ENCODE measurements at places on chromosomes 2 and 18. TPM values are rescaled to one million over a fixed set of nuclear protein-coding genes. Genes with fewer than 3 reads are reported as not detected.

- DNase-seq = no peak
- H3K4me1 ChIP-seq = no peaks in the 10 kb centered on the region
- H3K4me3 ChIP-seq = no peak overlapping the region
- H3K36me3 ChIP-seq = no peaks in the 10 kb centered on the region
Measured at GRCh38 chr2:105114551-105114950, 76.7 kb downstream of the MRPS9 start.

GRCh38 chr18:678482-679182 is 21.2 kb downstream of the TYMS start:
- H3K36me3 ChIP-seq = peaks cover 58% of the 10 kb centered on the region
- no peaks in the 10 kb centered on the region for H3K27me3 ChIP-seq
- peaks cover 16% of the 10 kb centered on the region for H3K4me1 ChIP-seq
- H3K4me3 ChIP-seq = no peak overlapping the region
- H3K27ac ChIP-seq = no peak overlapping the region

RESP18 gene
- total RNA-seq = not detected

DNA sequence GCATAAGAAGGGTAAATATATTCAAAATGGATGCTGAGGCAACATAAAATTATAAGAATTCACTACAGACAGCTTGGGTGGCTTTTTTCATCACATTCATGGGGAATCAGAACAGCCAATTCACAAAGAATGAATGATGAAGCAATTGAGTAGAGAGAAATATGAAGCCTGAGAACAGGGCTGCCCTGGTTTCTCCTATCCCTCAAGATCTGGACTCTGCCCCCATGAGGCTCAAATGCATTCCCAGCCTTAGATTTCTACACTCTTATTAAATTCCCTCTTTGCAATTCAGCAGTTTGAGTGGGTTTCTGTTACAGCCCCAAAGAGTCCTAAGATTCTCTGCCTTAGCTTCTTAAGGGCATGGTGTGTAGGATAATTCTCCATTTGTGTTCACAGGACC is 172.5 kb downstream of the MAIP1 start:
- DNase-seq = no peak
- no peaks in the 10 kb centered on the region for H3K27me3 ChIP-seq
- no peaks in the 10 kb centered on the region for H3K4me1 ChIP-seq
- no peak overlapping the region for H3K27ac ChIP-seq
- no peaks in the 10 kb centered on the region for H3K36me3 ChIP-seq

GRCh38 chr2:54271189-54271588 is 15.2 kb upstream of the TSPYL6 start:
- H3K36me3 ChIP-seq = no peaks in the 10 kb centered on the region
- no peak overlapping the region for H3K27ac ChIP-seq
- DNase-seq = no peak
- H3K27me3 ChIP-seq = no peaks in the 10 kb centered on the region
- no peak overlapping the region for H3K4me3 ChIP-seq

CIAO1 gene
- total RNA-seq = 55.6 TPM

- no peaks in the 10 kb centered on the region for H3K27me3 ChIP-seq
- H3K27ac ChIP-seq = no peak overlapping the region
- no peak for DNase-seq
- H3K36me3 ChIP-seq = peaks cover 79% of the 10 kb centered on the region
- H3K4me3 ChIP-seq = no peak overlapping the region
Measured at GRCh38 chr2:47007223-47007825, 91.7 kb upstream of the MCFD2 start.

HOXD8 gene
- not detected for total RNA-seq

- no peak overlapping the region for H3K4me3 ChIP-seq
- no peaks in the 10 kb centered on the region for H3K4me1 ChIP-seq
- H3K27me3 ChIP-seq = no peaks in the 10 kb centered on the region
- no peaks in the 10 kb centered on the region for H3K36me3 ChIP-seq
Measured at GRCh38 chr2:53519918-53520841, 247.4 kb upstream of the CHAC2 start.

ALPI gene
- not detected for total RNA-seq

- no peaks in the 10 kb centered on the region for H3K4me1 ChIP-seq
- H3K4me3 ChIP-seq = no peak overlapping the region
- H3K36me3 ChIP-seq = no peaks in the 10 kb centered on the region
- no peak overlapping the region for H3K27ac ChIP-seq
- no peak for DNase-seq
Measured at GRCh38 chr2:240302933-240303595, 132.4 kb upstream of the GPC1 start.

DNA sequence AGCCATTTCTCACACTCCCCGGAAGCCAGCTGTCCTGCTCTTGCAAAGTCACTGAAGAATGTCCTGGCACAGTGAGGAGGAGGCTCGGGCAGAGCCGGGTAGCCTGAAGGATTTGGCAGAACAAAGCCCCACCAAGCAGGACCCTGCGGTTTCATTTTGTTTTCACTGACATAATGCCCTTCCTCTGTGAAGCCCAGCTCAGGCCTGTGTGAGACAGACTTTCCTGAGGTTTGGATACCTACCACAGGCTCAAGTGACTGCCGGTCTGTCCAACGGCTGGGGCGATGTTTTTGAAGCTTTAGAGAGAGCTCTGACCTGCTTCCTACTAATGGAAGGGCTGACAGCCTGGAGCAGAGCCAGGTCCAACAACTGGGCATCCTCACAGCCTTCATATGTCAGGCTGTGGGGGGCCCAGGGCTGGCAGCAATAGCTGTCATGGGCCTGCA is 99.8 kb upstream of the FZD7 start:
- no peak for DNase-seq
- no peaks in the 10 kb centered on the region for H3K36me3 ChIP-seq
- H3K4me1 ChIP-seq = no peaks in the 10 kb centered on the region
- no peak overlapping the region for H3K27ac ChIP-seq
- no peak overlapping the region for H3K4me3 ChIP-seq

DNA sequence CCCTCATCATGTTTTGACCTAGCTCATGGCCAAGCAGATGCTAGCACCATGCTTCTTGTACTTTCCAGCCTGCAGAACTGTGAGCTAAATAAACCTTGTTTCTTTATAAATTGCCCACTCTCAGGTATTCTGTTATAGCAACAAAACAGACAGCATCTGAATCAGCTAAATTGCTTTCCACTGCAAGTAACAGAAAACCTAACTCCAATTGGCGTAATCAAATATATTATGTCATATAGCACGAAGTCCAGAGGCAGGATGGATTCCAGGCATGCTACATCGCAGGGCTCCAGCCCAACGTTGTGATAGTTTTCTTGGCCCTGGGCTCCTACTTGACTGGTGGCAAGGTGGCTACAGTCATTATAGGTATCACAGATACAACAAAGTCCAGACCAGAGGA is 10.4 kb upstream of the CUL3 start:
- no peaks in the 10 kb centered on the region for H3K4me1 ChIP-seq
- no peak overlapping the region for H3K4me3 ChIP-seq
- H3K27ac ChIP-seq = no peak overlapping the region

LYPD6 gene
- not detected for total RNA-seq

GRCh38 chr18:45688833-45689232 is 35.1 kb upstream of the SLC14A1 start:
- peak; percentile 69 for DNase-seq
- peaks cover 69% of the 10 kb centered on the region for H3K4me1 ChIP-seq
- peaks cover 2% of the 10 kb centered on the region for H3K36me3 ChIP-seq
- H3K4me3 ChIP-seq = peak overlapping the region; percentile 53
- H3K27me3 ChIP-seq = no peaks in the 10 kb centered on the region

DNA sequence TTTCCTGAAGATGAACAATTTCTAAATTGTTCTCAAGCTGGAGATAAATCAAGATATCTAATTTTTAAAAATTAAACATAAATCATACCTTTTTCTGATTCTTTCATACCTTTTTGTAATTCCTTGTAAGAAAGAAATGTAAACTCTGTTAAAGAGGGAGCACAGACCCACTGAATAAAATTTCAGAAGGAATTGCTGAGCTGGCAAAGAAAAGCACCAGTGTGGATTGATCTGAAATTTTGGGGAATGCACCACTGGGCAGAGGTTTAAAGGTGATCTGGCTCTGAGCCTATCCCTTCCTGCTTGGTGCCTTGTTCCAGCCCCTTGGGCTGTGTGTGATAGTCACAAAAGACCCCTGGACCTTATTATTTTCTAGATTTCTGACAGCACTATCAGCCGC is 118.3 kb upstream of the THSD7B start:
- no peak overlapping the region for H3K27ac ChIP-seq
- H3K36me3 ChIP-seq = no peaks in the 10 kb centered on the region
- DNase-seq = no peak
- H3K27me3 ChIP-seq = no peaks in the 10 kb centered on the region

RGPD8 gene
- total RNA-seq = 65.9 TPM

- H3K4me1 ChIP-seq = no peaks in the 10 kb centered on the region
- DNase-seq = no peak
- no peak overlapping the region for H3K4me3 ChIP-seq
- no peaks in the 10 kb centered on the region for H3K36me3 ChIP-seq
- H3K27me3 ChIP-seq = peaks cover 5% of the 10 kb centered on the region
- no peak overlapping the region for H3K27ac ChIP-seq
Measured at GRCh38 chr2:102514061-102514785, 41.2 kb downstream of the SLC9A4 start.

PLEK gene
- total RNA-seq = 5.3 TPM

GRCh38 chr18:55102501-55102900 is 143.2 kb upstream of the CCDC68 start:
- no peak overlapping the region for H3K27ac ChIP-seq
- no peaks in the 10 kb centered on the region for H3K36me3 ChIP-seq
- H3K4me1 ChIP-seq = no peaks in the 10 kb centered on the region
- DNase-seq = no peak
- no peaks in the 10 kb centered on the region for H3K27me3 ChIP-seq
- no peak overlapping the region for H3K4me3 ChIP-seq

DNA sequence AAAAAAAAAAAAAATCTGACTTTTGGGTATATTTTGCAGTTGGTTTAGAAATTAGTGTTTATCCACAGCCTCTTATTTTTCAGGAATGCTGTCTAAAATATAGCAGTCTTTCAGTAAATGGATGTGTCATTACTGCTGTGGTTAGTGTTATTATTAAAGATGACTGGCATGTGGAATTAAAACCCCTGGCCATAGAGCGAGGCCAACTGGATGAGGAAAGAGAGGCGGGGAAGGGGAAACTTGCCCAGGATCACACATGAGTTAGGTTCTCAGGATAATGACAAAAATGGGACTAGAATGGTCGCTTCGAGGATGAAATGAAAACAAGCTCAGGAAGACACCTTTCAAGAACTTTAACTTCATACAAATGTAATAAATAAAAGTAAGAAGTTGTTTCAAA is 57.4 kb upstream of the APCDD1 start:
- no peaks in the 10 kb centered on the region for H3K27me3 ChIP-seq
- H3K4me3 ChIP-seq = no peak overlapping the region
- no peak for DNase-seq
- H3K36me3 ChIP-seq = no peaks in the 10 kb centered on the region
- no peaks in the 10 kb centered on the region for H3K4me1 ChIP-seq
- no peak overlapping the region for H3K27ac ChIP-seq
